ENCODE measurements at places on chromosomes 16 and 17.

- no peak for DNase-seq
Observed at GRCh38 chr17:17526369-17526768, 30.2 kb upstream of the RASD1 start.

- DNase-seq, result no peak
Observed at GRCh38 chr17:80363120-80363515, 51.8 kb upstream of the ENDOV start.

GRCh38 chr16:28924399-28924761 lies 658 bp downstream of the RABEP2 start:
- DNase-seq, result no peak

DNA sequence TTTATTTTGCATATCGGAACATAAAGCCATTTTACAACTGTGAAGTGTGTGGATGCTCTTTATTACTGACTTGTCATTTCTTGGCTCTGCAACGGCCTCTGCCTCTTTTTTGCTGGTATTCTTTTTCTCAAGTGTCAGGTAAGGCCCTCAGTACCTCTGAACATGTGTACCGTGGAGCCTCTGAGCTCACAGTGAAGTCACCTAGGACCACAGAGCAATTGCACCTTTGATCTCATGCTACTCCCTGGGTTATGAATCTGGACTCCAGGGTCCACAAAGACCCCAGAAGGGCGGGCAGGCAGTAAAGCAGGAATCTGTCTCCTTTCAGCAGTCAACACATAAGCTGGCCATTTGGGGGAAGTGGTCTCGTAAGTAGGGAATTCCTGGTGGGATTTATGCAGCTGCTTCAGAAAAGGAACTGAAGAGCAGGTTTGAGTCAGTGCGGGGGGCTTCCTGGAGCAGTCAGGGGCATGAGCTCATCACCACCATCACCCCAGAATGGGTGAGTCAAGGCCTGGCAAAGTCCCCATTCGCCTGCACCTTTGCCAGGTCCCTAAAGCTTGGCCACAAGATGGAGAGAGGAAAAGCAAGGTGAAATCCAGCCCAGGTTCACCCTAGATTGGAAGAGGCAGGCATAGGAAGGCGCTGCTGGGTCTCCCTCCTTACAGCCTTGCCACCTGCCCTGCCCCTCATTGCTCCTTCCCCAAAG lies 33.0 kb downstream of the TBX4 start:
- no peak for DNase-seq

DNA sequence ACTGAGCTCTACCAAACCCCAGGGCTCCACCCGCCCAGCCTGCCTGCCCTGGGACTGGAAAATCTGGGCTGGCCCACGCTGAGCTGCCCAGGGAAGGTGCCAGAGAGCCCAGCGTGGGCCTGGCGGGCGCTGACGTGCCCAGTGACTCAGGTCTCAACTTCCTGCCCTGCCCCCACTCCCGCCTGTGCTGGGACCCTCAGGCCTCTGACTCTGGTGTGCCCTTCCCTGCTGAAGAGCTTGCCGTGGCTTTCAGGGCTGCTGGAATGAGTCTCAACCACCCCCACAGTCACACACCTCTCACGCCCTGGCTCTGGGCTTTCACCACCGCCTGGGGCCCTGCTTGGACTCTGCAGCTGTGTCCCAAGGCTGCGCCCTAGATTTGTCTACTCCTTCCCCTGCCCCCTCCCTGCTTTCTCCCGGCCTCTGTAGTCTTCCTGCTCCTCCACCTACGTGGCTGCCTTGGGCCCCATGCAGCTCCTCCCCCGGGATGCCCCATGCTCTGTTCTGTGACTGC lies 10.4 kb downstream of the LLGL1 start:
- no peak for DNase-seq

- no peak for DNase-seq
Observed at GRCh38 chr17:6608321-6608720, 32.2 kb downstream of the KIAA0753 start.
